ENCODE measurements at places on chromosomes 3 and 15.
A peak's percentile ranks its signal among the peaks of the same experiment; 100 is the strongest.

GRCh38 chr3:64031540-64032508, 8.5 kb upstream of the PSMD6 start:
- peak; percentile 7 for DNase-seq

- no peak for DNase-seq
These were observed 45.7 kb downstream of the TGM4 start for GRCh38 chr3:44920081-44920480.

DNA sequence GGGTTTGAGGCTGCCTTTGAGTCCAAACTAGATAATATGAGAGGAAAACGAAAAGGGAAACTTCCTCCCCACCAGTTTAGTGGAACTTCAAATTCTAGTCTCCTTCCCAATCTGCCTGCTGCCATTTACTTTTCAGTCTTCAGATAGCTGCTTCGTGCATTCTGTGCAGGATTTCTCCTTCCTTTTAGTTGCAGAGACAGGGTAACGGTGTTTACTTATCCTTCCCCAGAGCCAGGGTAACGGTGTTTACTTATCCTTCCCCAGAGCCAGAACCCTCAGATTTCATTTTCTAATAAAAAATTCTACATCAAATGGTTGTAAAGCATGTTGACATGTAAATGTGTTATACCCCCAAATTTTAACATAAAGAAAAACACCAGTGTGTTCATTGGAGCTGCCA, 282.6 kb downstream of the VPS13C start:
- no peak for DNase-seq

- no peak for DNase-seq
These were observed 215.5 kb downstream of the PDZRN3 start for GRCh38 chr3:73409138-73409763.

DNA sequence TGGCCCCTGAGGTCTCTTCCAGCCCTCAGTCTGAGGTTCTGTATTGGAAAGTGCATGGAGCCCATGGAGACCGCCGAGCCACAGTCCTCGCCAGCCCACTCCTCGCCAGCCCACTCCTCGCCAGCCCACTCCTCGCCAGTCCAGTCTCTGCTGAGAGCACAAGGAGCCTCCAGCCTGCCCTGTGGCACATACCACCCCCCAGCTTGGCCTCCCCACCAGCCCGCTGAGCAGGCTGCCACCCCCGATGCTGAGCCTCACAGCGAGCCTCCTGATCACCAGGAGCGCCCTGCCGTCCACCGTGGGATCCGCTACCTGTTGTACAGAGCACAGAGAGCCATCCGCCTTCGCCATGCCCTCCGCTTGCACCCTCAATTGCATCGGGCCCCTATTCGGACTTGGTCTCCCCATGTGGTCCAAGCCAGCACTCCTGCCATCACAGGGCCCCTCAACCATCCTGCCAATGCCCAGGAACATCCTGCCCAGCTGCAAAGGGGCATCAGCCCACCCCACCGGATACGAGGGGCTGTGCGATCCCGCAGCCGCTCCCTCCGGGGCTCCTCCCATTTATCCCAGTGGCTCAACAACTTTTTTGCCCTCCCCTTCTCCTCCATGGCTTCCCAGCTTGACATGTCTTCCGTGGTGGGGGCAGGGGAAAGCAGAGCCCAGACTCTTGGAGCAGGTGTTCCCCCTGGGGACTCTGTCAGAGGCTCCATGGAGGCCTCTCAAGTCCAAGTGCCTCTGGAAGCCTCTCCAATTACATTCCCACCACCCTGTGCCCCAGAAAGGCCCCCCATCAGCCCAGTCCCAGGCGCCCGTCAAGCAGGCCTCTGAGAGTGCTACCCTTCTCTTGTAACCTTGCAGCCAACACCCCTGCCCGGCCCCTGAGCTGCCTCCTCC, 40.9 kb downstream of the PML start:
- no peak for DNase-seq

- no peak for DNase-seq
These were observed 334.9 kb upstream of the NR2F2 start for GRCh38 chr15:95995375-95996168.

DNA sequence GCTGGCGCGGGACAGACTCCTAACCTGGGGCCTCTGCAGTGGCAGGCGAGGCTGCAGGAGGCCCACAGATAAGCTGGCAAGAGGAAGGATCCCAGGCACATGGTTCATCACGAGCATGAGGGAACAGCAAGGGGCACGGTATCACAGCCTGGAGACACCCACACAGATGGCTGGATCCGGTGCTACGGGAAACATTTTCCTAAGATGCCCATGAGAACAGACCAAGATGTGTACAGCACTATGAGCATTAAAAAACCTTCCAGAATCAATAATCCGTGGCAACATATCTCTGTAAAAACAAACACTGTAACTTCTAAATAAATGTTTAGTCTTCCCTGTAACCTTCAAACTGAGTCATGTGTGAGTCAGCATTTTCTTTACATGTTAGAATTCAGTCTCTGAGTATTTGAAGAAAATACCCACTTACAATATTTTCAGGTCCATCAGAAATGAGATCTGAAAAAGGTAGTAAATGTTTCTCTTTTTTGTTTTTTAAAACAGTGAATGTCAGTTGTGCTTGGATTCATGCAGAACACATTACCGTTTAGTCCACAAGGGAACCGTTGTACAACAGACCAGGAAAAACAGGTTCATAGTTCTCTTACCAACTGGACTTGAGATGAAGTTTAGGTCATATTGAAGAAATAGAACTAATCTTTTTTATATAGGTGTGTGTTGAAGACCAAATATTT, 75.9 kb downstream of the BOC start:
- DNase-seq, result peak; percentile 71

DNA sequence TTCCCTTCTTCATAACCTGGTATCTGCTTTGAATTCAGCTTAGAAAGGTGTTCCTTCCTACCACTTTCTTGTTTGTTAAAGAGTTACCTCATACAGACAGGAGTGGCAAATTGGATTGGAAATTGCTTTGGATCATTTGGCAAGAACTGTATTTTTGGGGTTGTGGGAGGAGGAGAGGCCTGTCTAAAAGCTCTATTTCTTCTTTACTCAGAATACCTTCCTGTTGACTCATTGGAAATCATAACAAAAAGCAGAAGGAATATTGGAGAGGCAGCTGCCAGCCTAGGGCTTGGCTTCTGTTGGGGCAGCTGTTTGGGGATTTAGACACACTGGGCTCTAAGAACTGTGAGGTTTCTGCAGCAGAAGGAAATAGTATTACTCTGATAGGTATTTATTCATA, 14.2 kb downstream of the IQGAP1 start:
- DNase-seq, result peak; percentile 85
